ENCODE measurements at places on chromosomes 2 and 18.

DNA sequence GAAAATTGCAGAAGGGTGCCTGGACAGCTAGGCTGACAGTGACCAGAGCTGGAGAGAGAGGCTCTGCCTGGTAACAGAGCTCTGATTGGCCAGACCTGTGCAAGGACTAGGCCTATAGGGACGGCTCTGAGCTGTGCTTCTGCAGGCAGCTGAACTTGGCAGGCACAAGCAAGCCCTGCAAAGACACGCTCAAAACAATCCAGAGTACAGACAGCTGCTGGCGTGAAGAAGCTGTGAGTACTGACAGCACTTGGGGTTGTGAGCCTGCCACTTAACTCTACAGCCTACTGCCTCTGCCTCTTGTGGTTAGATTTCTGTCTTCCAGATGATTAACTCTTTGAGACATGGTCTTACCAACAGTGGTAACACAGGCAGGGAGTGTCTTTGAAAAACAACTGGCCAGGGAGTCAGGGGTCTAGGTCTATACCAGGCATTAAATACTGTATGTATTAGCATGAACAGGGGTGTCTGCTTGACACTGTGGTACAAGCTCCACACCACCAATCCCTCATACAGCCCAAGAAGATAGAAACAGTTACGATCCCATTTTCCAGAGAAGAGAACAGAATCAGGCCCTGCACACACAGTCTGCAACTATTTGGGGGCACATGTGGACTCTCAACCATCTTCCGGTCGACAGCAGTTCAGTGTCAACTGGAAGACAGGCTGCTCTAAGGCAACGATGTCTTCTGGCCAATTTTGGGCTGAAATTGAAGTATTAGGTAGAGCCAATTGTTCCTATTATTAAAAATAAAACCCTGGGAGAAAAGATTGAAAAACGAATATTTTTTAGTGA lies 568.4 kb downstream of the TNS1 start:
- DNase-seq = peak; percentile 72

GRCh38 chr2:168003876-168004275 lies 243.5 kb downstream of the STK39 start:
- no peak for DNase-seq

GRCh38 chr2:210626849-210627248 lies 70.5 kb downstream of the CPS1 start:
- DNase-seq = no peak

DNA sequence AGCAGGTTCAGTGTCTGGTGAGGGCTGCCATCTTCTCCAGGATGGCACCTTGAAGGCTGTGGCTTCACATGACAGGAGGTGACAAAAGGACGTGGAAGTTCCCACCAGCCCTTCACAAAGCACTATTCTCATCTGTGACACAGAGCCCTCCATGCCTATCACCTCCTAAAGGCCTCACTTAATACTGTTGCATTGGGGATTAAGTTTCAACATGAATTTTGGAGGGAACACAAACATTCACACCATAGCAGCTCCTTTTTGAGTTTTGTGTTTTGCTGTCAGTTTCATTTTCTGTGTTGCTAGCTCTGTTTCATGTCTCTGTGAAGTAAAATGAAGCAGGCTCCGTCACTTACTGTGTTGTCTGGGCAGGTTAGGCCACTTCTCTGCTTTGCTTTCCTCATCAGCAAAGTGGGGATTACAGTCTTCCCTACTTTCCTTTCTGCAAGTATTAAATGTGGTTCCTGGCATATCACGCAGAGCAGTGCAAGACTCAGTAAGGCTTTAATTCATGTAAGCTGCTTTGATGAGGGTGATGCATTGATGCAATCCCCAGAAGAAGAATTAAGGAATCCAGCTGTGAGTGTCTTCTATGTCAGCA lies 31.6 kb downstream of the LIMS1 start:
- no peak for DNase-seq

DNA sequence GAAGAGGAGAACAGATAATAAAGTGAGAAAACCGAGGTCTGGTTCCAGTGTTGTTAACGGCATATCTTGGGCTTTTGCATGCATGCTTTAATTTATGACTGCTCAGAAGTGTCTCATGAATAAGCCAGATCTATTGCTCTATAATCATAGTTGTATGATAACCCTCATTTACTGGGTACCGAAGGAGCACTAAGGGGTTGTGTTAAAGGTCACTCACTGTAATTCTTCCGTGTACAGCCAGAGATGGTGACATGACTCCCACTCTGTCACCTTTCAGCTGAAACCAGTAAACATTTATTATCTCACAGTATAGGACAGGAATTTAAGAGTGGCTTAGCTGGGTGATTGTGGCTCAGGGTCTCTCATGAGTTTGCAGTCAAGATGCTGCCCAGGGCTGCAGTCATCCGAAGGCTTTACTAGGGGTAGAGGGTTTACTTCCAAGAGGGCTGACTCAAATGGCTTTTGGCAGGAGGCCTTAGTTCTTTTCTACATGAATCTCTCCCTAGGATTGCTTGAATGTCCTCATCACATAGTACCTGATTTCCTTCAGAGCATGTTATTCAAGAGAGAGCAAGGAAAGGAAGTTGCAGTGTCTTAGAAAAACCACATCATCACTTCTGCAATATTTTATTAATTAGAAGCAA lies 107.0 kb downstream of the NAB1 start:
- no peak for DNase-seq

GRCh38 chr2:225025917-225026571 lies 16.2 kb downstream of the DOCK10 start:
- DNase-seq = no peak

DNA sequence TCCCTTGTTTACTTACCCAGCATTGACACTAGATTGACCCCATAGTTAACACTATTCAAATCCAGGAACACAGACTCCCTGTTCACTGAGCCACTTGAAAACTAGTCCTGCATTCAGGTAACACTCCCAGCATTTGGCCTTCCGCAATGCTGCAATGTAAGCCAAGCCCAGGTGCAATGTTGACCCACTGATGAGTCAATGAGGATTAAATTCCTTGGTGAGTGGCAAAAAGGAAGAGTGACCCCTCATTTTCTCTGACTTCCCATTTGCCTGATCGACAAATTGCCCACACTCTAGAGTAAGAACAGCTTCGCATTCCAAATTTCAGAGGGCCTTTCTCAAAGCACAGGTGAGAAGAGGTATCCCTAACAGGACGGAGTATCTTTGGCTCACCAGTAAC lies 251.9 kb downstream of the FBXO15 start:
- no peak for DNase-seq

DNA sequence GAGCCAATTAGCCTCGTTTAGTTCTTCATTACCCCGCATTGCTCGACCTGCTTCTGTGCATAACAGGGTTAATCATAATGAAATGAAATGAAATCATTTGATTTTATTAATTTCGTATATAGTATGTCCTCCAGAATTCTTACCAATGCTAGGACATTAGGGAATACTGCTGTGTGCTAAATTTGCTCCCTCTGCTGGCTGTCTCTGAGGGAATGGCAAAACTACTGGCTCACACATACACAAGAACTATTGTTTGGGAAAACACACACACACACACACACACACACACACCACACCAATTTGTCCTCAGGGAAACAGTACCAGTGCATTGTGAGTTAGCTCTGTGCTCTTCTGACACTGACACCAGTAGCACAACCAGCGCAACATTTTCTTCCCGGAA lies 273.3 kb upstream of the TCF4 start:
- DNase-seq = peak; percentile 42

GRCh38 chr2:29817299-29817698 lies 104.1 kb downstream of the ALK start:
- no peak for DNase-seq

GRCh38 chr2:64442801-64443429 lies 11.0 kb upstream of the LGALSL start:
- no peak for DNase-seq

DNA sequence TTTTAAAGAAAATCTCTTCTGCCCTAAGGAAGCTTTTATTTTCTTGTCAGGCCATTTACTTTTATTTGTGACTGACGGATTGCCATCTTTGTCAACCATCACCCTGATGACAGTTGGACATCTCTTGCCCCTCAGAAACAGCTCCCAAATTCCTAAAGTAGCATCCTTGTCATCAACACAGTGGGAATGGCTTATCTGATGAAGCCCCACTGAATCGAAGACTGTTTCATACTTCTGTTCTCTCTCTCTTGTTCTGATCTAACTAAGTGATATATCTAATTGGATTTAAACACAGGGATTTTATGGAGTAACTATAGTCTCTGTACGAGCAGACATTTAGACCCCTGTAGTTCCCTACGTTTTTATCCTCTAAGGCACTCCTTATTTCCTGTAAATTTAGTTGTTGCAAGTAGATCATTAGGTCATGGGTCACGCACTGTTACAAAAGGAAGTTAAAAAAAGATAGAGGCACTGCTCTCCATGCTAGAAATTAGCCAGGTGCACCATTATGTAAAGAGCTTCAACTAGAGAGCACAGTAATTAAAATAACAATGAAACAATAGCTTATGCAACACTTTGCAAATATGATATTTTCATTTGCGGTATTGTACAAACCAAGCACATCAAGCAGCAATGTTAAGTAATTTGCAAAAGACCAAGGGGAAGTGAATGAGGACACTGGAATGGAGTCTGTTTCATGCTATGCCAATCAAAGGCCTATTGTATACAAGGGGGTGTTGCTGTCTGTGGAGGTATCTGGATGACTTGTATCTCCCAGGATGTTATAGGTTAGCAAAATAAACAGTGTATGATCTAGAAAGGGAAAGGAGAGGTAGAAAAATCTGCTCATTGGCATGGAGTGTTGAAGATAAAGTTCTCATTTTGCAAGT lies 284.7 kb downstream of the LRRTM1 start:
- no peak for DNase-seq

DNA sequence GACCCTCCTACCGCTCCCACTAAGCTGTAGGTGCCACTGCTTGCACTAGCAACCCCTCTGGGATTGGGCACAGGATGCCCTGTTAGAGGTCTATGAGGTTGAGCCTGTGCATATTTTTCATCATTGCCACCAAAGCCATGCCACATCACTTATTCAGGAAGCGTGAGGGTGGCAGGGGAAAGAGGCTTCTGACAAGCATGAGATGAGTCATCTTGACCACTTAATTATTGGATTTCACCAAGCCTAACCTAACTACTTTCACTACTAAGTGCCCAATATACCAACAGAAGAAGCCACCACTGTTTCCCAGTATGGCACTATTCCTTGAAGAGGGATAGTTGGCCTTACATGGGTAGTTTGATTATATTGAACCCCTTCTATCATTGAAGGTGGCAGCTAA lies 181.3 kb upstream of the EPHA4 start:
- no peak for DNase-seq

GRCh38 chr2:6945821-6946220 lies 28.6 kb downstream of the RNF144A start:
- DNase-seq = no peak

DNA sequence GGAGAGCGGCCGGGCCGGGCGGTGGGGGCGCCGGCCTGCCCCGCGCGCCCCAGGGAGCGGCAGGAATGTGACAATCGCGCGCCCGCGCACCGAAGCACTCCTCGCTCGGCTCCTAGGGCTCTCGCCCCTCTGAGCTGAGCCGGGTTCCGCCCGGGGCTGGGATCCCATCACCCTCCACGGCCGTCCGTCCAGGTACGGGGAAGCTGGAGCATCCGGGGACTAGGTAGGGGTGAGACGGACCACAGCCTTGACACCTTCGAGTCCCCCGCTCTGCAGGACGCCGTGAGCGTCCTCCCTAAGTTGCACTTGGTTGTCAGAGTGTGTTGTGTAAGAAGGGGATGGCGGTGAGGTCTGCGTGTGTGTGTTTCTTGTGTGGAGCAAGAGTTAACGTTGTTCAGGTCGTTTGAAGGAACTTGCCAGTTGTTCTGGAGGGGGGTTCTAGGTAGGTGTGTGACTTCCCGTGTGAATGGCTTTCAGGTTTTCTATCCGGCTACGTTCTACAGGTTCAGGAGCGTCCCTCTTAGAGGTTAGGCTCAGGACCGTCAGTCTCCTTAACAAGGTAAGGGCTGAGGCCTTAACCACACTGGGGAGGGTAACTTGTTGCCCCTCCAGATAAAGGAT lies 393 bp downstream of the IL1R1 start:
- no peak for DNase-seq

DNA sequence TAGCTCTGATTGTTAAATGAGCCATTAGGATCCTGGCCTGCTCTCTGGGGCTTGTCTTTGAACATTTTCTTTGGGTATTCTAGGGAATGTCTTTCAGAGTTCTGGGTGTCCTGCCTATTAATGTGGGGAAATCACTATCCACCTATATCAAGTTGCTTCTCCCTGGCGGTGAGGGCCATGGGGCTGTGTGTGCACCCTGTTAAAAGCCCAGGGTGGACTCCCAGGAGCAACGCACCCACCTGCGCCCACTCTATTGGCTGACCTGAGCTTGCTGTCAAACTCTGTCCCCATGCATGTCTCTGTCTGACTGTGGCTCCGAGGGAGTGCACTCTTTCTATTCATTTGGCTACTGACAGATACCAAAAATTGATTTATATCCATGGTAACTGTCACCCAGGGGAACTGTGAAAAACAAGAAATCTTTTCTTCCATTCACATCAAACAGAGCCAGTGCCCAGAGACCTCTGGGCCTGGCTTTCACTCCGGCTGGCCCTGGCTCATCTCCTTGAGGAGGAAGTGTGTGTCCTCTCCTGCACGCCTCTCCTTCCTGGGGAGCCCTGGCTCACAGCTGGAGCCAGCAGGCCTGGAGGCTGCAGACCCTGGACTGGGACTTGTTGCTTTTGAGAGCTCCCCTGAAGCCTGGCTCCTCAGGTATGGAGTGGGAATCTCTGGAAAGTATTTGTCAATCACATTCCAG lies 10.5 kb upstream of the TOGARAM2 start:
- no peak for DNase-seq

- no peak for DNase-seq
These were observed 50.0 kb upstream of the ACYP2 start for GRCh38 chr2:54065411-54065810.

DNA sequence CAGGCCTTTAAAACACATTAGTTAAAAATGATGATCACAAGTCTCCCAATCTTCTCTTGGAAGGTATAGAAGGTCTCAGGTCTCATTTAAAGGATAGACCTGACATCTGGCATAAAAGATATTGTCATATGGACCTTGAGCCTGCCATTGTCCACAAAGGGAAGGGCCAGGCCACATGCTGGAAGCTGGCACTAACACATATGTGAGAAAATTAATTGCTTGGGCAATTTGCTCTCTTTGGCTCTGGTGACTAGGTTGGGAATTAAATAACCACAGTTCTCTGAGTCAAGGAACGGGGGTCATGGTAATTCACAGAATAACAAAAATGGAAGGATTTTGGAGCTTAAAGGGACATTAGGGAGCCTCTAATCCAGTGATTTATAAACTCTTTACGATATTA lies 727.3 kb downstream of the BCL11A start:
- no peak for DNase-seq

All from endothelial cell (in vitro differentiated cells).